NAMALWA (cell line): ENCODE measurements at places on chromosomes 5 and 9.

- no peak for DNase-seq
Observed at GRCh38 chr5:83331842-83332241, 139.7 kb upstream of the VCAN start.

DNA sequence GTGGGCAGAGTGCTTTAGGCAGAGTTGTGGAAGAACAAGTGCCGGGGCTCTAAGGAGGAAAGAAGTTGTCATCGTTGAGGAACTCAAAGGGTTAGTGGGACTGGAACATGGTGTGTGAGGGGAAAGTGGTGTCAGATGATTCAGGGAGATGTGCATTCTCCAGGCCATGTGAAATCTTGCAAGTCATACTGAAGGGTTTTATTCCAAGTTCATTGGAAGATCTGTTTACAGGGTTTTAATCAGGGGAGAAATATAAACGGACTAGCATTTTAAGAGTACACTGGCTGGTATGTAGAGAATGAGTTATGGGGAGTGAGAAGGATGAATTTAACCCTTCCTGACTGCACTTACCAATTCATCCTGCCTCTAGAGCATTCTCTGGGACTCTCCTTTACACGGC, 49.3 kb downstream of the NR2F1 start:
- DNase-seq = no peak

DNA sequence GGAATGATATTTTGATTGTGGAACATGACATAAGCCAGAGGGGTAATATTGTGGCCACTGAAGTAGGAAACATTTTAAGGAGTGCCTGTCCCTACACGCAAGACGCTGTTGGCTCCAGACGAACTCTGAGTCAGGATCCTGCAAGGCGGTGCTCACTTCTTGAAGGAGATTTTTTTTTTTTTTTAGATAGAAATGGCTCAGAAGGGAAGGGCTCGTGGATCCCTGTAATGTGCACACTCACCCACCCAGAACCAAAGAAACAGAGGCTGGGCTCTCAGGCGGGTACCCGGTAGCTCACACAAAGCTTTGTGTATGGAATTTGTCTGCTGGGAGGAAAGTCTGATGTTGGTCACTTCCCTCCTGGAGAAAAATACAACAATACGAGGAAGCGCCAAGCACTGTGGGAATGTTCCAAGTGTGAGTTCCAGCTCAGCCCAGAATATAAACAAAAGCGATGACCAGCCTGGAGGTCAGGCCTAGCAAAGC, 25.7 kb downstream of the RAPGEF1 start:
- no peak for DNase-seq

DNA sequence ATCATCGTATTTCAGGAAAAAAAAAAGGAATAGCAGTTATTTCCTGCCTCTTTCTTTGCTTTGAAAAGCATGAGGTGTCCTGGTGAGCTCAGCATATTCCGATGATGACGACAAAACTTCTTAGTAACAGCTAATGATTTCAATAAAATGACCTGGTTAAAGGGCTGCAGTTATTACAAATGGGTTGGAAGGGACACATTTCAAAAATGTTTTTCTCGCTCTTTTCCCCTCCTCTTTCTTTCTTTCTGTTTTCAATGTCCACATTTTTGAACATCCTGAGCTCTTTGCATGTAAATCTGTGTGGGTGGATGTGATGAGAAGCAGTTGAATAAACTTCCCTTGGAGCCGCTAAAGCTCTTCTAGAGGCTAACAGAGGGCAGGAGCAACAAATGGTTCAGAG, 186.8 kb upstream of the SLC27A6 start:
- no peak for DNase-seq

DNA sequence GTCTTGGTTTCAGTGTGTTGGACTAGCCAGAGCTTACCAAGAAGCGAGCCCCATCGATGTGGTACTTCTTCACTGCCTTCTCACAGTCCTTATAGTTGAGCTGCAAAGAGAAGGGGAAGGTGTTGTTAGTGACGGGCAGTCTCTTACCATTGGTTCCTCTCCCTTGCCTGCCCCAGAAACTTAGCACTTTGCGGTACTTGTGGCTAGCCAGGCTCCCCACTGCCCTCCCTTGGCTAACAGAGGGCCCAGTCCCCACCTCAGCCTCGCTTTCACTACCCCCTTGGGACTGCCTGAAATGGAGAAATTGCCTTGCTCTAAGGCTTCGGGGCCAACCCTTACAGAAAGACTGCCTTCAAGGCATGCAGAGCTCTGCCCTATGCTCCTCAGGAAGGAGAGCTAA, 4.3 kb downstream of the LCP2 start:
- DNase-seq = no peak

DNA sequence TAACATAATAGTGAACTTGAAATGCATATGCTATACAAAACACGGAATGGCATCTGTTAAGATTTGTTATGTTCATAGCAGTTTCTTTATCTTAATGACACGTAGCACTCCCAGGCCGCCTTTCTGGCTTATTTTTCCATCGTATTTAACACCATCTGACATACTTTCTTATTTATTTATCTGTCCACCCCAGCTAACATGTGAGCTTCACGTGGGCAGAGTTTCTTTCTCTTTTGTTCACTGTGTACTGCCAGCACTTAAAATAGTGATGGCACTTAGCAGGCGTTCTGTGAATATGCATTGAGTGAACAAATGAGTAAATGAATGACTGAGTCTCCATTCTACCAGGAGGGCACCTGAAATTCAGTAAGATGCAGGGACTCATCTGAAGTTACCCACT, 29.4 kb upstream of the SYNPO start:
- no peak for DNase-seq

DNA sequence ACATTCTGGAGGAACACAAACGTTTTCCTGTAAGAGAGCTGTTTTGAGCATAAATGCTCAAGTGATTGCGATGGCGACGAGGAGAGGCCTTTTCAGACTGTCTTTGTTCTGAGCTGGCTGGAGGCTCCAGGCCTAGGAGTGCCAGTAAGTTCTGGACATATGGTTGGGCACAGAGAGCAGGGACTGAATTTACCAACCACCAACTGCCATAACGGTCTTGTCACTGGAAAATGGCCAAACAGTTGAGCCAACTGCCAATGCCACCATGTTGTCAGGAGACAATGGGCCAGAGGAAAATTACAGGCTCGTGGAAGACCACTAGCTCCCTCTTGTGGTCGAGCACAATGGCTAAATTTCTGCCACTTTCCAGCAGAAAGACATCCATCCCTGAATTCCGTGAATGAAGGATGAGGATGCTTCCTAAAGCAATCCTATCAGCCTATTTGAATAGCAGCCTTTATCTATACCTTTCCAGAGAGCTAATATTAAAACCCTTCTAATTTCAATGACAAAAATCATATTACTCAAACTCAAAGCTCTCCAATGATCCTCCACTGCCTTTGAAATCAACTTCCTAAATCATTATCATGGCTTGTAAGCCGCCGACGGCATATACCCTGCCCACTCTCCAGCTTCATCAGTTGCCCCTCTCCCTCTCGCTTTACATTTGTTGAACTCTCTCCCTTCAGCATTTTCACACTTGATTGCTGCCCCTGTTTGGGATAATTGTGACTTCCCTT, 66.9 kb upstream of the GLIS3 start:
- peak; percentile 63 for DNase-seq

DNA sequence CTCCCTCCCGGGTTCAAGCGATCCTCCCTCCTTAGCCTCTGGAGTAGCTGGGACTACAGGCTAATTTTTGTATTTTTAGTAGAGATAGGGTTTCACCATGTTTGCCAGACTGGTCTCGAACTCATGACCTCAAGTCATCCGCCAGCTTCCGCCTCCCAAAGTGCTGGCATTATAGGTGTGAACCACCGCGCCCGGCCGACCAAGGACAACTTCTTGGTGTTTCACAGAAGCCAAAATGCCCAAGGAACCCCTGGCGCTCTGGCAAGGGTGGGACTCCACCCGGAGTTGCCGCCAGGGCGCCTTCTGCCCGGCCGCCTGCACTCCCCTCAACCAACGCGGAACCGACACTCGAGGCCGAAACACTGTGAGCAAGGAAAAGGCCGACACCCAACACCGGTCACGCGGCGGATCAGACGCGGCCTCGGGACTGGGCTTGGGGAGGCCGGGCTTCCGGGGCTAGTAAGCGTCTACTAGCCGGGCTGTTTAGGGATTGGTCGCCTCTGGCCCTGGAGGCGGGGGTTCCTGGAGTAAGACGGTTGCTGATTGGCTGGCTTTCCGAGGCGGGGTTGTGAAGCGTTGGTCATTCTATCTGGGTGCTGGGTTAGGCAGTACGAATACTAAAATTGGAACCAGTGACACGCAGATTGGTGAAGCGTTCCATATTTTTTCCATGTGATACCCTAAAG, 7.7 kb upstream of the CFAP157 start:
- DNase-seq = peak; percentile 69

DNA sequence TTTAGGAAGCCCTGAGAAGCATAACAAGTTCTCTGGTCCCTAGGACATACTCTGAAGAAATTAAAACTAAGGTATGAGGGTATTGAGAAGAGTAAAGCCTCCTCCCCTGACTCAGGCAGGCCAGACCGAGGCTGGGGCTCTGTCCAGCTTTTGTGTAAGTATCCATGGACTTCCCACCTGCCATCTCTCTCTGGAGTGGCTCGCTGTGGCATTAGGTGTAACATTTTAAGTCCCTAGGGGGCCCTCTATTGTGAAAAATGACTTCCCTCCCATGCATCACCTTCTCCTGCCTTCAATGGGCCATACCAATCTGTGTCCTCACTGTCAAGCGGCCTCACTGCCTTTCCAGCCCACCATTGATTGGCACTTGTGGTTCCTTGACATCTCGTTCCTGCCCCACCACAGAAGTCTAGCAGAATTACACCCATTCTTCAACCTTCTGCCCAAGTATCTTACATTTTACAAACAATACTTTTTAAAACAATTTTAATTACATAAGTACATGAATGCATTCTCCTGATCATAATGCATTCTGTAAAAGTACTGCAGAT, 205.5 kb downstream of the SLIT3 start:
- no peak for DNase-seq

DNA sequence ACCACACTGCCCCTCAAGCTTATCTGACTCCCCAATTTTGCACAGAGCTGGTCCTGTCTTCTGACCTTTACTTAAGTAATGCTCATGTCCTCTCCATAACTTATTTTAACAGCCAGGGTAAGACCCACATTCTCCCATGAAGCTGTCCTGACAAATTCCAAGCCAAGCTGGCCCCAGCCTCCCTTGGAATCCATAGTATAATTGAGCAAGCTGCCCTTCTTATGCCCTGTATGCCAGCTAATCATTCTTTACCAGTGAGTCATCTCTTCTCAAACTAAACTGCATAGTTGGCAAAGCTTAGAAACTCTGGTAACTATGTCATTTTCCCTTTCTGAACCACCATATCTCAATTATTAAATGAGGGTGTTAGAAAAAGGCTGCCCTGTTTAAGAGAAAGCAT, 92.4 kb downstream of the NFIB start:
- DNase-seq = no peak

GRCh38 chr5:34806532-34806931, 32.4 kb upstream of the TTC23L start:
- no peak for DNase-seq

- DNase-seq = no peak
Observed at GRCh38 chr9:98523231-98523901, 185.4 kb downstream of the GABBR2 start.

DNA sequence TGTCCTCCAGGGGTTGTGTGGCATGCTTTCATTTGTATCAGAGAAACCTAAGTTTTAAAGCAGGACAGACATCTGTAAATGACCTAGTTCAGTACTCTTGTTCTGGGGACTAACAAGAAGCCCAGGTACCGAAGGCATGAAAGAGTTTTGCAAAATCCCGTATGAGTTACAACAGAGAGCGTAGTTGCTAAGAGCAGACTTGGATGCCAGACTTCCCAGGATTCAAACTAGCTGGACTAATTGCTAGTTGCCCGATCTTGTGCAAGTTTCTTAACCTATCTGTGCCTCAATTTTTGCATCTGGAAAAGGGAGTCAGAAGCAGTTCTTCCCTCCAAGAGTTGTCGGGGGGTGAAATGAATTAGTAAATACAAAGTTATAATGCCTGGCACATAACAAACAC, 20.9 kb downstream of the FBXL7 start:
- no peak for DNase-seq

GRCh38 chr9:1171546-1171945, 121.4 kb downstream of the DMRT2 start:
- DNase-seq = no peak

DNA sequence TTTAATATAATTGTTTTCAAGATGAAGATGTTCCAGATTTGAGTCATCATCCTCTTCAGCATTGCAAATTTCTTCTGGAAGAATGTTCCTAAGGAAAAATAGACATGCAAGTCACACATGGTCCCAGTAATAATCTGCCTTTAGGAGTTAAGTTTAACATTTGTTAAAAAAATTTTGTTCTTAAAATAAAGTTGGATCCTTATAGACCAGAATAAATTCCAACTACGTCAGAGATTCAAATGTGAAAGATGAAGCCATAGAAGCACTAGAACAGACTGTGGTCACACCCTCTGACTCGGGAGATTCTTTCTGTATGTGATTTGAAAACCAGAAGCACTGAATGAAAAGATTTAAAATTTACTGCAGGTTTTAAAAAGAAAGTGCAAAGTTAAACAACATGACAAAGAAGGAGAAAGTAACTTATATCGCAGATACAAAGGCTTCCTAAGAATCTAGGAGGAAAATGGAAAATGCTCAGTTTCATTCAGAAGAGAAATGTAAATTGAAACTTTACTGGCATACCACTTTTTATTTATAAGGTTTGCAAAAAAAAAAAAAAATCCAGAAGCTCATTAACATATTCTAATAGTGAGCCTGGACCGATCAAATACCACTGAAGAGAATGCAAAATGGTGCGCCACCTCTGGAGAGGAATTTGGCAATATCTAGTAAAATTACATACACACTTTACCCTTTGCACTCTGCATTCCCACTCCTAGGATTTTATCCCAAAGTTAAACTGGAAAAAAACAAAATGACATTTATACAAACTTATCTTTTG, 14.3 kb upstream of the ASPN start:
- DNase-seq = no peak

GRCh38 chr9:137721899-137722298, 103.1 kb downstream of the EHMT1 start:
- no peak for DNase-seq

- no peak for DNase-seq
Observed at GRCh38 chr9:107276966-107277710, 5.9 kb upstream of the RAD23B start.

DNA sequence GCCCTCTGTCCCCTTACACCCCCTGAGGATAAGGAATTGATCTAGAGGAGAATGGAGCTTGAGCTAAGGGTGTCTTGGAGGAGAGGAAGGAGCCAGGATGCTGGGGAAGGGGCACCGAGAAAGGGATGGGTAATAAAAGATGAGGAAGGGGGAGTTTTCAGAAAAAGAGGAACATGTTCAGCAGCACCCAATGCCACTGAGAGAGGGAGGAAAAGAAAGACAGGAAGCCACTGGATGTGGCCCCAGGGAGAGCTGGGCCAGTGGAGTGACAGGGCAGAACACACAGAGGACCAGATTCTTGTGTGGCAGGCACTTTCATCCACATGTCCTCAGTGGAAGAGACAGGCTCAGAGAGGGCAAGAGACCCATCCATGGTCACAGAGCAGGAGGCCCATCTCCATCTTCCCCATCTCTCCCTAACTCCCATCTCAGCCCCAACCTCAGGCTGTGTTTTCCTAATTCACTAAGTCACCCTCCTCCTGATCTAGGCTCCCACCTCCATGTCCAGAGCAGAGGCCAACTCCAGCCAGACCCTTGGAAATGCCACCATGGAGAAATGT, 7.2 kb downstream of the PFN3 start:
- DNase-seq = no peak

- no peak for DNase-seq
Observed at GRCh38 chr5:115324021-115324420, 27.6 kb upstream of the CCDC112 start.
